Right renal cortex interstitium (tissue), 3 donors: ENCODE measurements at places on chromosomes 3 and 15. TPM values are rescaled to one million over a fixed set of nuclear protein-coding genes. Genes with fewer than 3 reads are reported as not detected.

Gene NIT2
- polyA plus RNA-seq: 107 TPM

Gene TYRO3
- polyA plus RNA-seq: 175 TPM

Gene USP50
- polyA plus RNA-seq: 1.4 TPM

Gene GOLGA6A
- 0.26 TPM for polyA plus RNA-seq

GRCh38 chr3:69283496-69283895 lies 102.4 kb downstream of the FRMD4B start:
- DNase-seq: no peak

DNA sequence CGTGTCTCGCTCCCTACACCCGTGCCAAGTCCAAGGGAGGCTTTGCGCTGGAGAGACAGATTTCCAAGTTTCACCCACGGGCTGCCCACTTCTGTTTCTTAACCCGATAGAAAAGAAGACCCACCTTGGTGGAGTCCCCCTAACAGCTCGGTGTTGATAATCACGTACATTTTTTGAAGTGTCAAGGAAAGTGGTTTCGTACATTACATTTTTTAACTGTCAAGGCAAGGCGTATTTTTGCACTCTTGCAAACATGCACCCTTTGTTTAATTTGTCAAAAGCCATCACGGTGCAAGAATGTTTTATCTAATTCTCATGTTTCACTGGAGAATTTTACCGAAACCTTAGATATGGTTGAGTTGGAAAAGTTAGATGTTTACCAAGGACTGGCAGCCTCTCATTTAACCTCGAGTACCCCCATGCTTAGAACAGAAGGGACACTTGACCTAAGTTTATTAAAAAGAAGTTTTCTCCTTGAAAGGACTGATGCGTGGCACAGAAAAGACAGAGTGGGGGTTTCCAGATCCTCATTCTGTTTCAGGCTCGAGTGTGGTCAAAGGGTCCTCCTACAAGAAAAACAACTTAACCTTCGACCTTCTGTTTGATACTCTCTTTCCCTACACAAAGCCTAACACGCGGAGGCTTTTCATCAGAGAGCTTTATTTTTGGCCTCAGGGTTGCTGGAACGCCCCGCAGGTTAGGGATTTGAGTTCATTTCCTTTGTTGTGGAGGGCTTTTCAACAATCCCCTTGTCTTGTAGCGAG lies 882 bp downstream of the GXYLT2 start:
- no peak for DNase-seq

Gene MED12L
- 2.2 TPM for polyA plus RNA-seq

- no peak for DNase-seq
These were observed 32.7 kb downstream of the GNB4 start for GRCh38 chr3:179418610-179419009.

DNA sequence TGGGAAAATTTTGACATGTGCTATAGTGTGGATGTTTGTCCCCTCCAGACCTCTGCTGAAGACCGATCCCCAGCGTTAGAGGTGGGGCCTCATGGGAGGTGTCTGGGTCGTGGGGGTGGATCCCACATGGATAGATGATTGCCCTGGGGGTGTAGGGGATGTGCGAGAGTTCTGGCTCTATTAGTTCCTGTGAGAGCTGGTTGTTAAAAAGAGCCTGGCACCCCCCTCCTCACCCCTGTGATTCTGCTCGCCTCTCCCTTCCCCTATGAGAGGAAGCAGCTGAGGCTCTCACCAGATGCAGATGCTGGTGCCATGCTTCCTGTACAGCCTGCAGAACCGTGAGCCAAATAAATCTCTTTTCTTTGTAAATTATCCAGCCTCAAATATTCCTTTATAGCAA lies 67.4 kb downstream of the ATP10A start:
- DNase-seq: no peak

- DNase-seq: peak; percentile 68
These were observed 336.7 kb upstream of the IGF1R start for GRCh38 chr15:98311566-98312188.

Gene TM4SF18
- 33.1 TPM for polyA plus RNA-seq

GRCh38 chr3:188911026-188911850 lies 260.5 kb upstream of the TPRG1 start:
- peak; percentile 69 for DNase-seq

GRCh38 chr3:185215873-185216606 lies 37.8 kb downstream of the EHHADH start:
- no peak for DNase-seq

Gene CCDC32
- polyA plus RNA-seq: 25.9 TPM

DNA sequence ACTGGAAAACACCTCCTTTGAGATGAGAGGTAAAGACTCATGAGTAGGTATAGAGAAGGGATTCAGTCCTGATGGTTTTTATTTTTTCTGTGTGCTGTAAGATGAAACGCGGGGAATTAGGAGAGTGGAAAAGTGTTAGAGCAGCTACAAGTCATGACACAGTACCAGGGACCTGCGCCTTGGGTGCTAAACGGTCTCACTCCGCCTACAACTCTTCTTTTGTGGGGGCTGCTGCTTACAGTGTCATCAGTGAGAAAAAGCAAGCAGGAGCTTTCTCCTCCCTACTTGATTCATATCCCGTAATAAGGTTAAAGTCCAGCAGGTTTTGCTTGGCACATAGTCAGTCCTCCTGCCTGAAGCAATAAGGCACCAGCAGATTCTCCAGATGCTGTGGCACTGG lies 39.1 kb downstream of the RASGRP1 start:
- DNase-seq: no peak

Gene AADACL2
- polyA plus RNA-seq: not detected

- no peak for DNase-seq
These were observed 64.8 kb downstream of the OXNAD1 start for GRCh38 chr3:16329826-16330129.

- no peak for DNase-seq
These were observed 92.5 kb downstream of the UBE3A start for GRCh38 chr15:25346371-25346770.

- no peak for DNase-seq
These were observed 2.8 kb downstream of the GPD1L start for GRCh38 chr3:32109256-32109655.

- DNase-seq: no peak
These were observed 51.2 kb downstream of the FGF12 start for GRCh38 chr3:192675958-192676649.

DNA sequence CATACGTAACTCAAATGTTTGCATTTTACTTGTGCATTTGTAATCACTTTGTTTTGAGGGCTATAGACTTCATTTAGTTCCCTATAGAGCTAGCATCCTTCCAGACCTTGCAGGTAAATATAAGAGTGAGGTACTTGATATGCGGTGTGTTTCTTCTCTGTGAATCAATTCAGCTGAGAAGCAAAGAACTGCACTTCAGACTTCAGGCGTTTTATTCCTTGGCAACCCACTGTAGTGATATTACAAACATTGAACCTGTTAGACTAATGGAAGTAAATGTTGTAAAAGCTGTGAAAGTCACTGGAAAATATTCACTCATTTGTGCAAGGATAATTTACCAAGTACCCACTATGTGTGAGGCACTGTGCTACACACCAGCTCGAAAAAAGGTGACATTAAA lies 94.1 kb upstream of the CHL1 start:
- no peak for DNase-seq

GRCh38 chr15:99130314-99130713 lies 25.4 kb downstream of the SYNM start:
- DNase-seq: no peak

DNA sequence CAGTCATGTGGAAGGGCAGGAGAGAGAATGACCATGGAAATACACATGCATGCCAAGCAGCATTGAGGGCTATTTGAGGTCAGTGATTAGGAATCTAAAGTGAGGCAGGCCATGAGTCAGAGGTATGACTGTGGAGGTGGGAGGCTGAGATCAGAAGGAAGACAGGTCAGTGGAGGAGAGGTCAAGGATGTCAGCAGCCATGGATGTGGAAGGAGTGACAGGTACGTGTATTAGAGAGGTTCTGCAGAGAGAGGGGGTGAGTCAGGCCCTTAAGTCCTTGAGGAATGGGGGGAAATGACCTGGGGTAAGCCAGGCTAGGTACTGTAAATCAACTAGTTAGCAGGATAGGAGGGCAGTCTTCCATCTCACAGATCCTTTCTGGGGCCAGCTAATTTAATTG lies 166.6 kb downstream of the ANO10 start:
- DNase-seq: no peak

Gene GPR15
- not detected for polyA plus RNA-seq

DNA sequence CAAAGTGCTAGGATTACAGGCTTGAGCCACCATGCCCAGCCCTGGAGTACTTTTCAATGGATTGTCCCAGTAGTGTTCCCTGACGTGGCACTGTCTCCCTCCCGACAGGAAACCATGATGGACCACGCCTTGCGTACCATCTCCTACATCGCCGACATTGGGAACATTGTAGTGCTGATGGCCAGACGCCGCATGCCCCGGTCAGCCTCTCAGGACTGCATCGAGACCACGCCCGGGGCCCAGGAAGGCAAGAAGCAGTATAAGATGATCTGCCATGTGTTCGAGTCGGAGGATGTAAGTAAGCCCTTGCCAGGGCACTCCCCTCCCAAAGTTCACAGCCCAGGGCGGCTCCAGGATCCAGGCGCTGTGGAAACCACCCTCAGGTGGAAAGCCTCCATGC lies 168.1 kb downstream of the NSMCE3 start:
- DNase-seq: no peak

Gene CP
- 0.41 TPM for polyA plus RNA-seq

DNA sequence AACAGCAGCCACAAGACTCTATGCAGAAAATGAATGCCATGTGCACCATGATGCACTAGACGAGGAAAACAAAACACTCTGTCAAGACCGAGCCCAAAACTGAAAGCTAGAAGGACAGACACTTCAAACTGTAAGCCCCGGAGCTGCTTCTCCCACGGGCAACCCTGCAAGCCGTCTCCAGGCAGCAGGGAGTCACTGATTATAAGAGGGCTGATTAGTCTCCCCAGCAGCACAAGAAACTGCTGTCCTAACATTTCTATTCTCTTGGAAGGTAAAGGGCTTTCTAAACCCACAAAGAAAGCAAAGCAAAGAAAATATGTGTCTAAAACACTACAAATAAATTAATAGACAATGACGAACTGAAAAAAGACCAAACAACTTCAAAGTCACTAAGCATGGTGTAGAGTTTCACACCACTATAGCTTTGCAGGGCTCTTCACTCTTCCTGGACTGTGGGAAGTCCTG lies 15.5 kb downstream of the TBC1D2B start:
- DNase-seq: no peak

Gene GPR27
- polyA plus RNA-seq: 8.5 TPM

GRCh38 chr3:12521010-12521409 lies 24.3 kb downstream of the MKRN2OS start:
- DNase-seq: no peak

Gene MYRIP
- polyA plus RNA-seq: 2.1 TPM

DNA sequence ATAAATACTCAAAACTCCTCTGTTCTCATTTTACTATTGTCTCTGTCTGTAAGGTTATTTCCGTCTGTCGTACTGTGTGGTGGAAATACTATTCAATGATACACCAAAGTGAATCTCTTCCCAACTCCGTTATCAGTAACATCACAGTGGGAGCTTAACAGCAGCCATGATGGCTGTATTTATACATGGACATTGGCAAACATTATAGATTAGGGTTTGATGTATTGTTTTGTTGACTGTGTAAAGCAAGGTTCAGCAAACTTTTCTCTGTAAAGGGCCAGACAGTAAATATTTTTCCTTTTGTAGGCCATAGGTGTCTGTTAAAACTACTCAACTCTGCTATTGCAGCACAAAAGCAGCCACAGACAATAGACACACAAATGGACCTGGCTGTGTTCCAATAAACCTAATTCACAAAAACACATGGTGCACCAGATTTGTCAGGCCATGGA lies 23.2 kb downstream of the LIPC start:
- DNase-seq: no peak

Gene GAP43
- 0.37 TPM for polyA plus RNA-seq

Gene TRPM1
- 0.18 TPM for polyA plus RNA-seq

- DNase-seq: no peak
These were observed 40.6 kb downstream of the ITPR1 start for GRCh38 chr3:4533489-4534443.

DNA sequence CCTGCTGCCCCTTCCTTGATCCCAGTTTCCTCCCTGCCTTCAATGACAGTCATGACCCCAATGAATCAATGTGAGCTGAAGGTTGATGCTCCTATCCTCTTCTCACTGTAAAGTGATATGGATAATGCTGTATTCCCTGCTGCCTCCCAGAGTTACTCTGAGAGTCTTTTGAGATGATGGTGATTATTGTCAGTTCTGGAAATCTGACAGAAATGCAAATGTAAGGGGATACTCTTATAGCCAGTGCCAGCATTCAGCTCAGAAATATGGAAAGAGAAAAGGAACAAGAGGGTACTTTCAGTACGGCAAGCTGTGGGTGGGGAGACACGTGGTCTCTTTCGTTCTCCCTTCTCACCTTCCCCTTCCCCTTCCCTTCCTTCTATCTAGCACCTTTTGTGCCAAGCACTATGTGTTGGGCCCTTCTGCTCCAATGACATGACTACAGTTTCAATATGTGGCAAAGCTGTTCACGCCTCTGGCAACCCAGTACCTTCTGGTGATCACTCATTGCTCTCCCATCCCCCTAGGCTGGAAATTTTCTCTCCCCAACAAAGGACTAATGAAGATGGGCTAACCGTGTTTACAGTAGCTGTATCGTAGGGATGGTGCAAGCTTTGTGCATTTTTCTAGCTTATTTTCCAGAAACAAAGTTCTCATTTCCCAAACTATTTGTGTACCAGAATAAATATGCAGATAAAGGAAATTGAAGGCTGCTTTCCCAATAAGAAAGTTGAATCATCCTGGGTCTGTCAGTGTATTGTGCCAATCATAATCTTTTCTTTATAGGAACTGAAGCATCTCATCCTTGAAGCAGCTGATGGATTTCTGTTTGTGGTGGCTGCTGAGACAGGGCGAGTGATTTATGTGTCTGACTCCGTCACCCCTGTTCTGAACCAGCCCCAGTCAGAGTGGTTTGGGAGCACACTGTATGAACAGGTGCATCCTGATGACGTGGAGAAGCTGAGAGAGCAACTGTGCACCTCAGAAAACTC lies 70.3 kb downstream of the ARNT2 start:
- DNase-seq: no peak

DNA sequence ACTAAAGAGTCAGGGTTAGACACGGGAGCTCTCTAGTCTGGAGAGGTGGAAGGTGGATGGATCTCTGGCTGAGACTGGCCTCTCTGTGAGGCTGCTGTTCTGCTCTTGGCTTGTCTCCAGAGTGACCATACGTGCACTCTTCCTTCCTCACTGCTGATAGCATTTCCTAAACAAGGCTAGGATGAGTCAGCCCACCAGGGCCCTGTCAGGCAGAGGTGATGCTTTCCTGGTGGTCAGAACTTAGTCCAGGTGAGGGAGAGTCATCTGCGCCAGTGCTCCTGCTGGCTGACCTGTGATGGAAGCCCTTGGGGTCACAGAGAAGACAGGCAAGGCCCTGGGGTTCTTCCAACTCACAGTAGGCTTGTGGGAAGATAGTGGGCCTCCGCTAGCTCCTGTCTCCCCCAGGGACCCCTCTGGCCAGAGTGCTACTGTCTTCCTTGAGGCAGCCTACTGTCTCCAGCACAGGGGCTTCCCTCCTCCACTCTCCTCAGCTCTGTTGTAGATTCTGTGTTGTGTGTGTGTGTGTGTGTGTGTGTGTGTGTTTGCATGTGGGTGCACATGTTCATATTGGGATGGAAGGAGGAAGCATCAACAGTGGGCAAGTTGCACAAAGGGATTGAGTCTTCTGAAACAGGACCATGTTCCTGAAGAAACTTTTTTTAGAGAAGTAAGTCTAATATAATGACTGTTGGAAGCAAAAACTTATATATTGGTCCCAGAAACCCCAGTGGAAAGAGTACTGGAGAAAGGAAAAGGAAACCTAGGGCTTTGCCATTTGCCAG lies 16.5 kb downstream of the ALPK3 start:
- DNase-seq: no peak

Gene PIERCE2
- 6.7 TPM for polyA plus RNA-seq
